ENCODE measurements at places on chromosomes 12 and 14.

GRCh38 chr12:71685312-71685906 is 473 bp upstream of the TMEM19 start:
- H3K4me1 ChIP-seq, result peaks cover 10% of the 10 kb centered on the region
- DNase-seq, result no peak
- peak overlapping the region; percentile 96 for H3K4me3 ChIP-seq
- H3K27me3 ChIP-seq, result no peaks in the 10 kb centered on the region
- H3K36me3 ChIP-seq, result peaks cover 3% of the 10 kb centered on the region
- peak overlapping the region; percentile 93 for H3K27ac ChIP-seq

- peak overlapping the region; percentile 72 for H3K4me3 ChIP-seq
- peaks cover 9% of the 10 kb centered on the region for H3K36me3 ChIP-seq
- H3K4me1 ChIP-seq, result peaks cover 37% of the 10 kb centered on the region
- DNase-seq, result peak; percentile 41
- peak overlapping the region; percentile 95 for H3K27ac ChIP-seq
- no peaks in the 10 kb centered on the region for H3K27me3 ChIP-seq
Measured at GRCh38 chr12:113208041-113208934, 13.0 kb upstream of the TPCN1 start.

- H3K4me3 ChIP-seq, result no peak overlapping the region
- no peak overlapping the region for H3K27ac ChIP-seq
- no peak for DNase-seq
- H3K4me1 ChIP-seq, result no peaks in the 10 kb centered on the region
Measured at GRCh38 chr12:98275131-98275475, 240.3 kb upstream of the TMPO start.

- no peaks in the 10 kb centered on the region for H3K36me3 ChIP-seq
- no peak overlapping the region for H3K27ac ChIP-seq
- H3K4me1 ChIP-seq, result no peaks in the 10 kb centered on the region
- no peak for DNase-seq
Measured at GRCh38 chr14:100476012-100476822, 111.0 kb downstream of the BEGAIN start.

- no peak for DNase-seq
- no peaks in the 10 kb centered on the region for H3K27me3 ChIP-seq
- H3K27ac ChIP-seq, result no peak overlapping the region
- H3K4me3 ChIP-seq, result no peak overlapping the region
- peaks cover 19% of the 10 kb centered on the region for H3K36me3 ChIP-seq
Measured at GRCh38 chr12:12837025-12837812, 24.1 kb downstream of the DDX47 start.

DNA sequence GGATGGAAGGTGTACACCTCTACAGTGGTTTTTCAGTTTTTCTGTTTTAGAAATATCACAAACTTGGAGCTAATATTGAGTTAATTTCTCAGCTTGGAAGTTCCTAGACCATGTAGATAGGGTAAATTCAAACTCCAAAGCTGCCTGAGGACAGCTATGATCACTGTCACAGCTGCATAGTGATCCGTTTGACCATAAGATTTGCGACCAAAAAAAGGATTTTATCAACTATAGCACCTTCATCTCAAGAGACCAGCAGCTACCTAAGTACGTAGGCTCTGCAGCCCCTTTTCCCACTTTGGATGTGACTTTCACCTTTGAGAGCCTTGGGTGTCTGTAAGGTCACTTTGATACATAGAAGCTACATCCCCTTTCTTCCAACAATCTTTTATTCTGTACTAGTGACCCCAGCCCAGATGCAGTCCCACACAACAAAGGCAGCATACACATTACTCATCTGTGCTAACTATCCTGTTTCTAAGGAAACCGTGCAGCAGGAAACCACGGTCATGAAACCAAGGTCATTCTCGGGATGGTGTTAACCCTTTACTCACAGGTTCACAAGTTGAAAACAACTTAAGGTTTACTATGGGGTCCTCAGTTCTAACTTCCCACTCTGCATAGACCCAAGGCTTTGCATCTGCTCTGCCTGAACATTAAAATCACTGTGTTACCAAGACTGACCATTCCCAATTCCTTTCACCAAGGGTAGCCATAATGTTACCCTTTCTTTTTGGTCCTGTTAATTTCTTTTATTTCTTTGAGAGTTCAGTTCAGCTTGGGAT is 75.4 kb downstream of the IFT81 start:
- no peak overlapping the region for H3K4me3 ChIP-seq
- H3K4me1 ChIP-seq, result peaks cover 5% of the 10 kb centered on the region
- no peak overlapping the region for H3K27ac ChIP-seq
- no peak for DNase-seq
- H3K27me3 ChIP-seq, result no peaks in the 10 kb centered on the region

DNA sequence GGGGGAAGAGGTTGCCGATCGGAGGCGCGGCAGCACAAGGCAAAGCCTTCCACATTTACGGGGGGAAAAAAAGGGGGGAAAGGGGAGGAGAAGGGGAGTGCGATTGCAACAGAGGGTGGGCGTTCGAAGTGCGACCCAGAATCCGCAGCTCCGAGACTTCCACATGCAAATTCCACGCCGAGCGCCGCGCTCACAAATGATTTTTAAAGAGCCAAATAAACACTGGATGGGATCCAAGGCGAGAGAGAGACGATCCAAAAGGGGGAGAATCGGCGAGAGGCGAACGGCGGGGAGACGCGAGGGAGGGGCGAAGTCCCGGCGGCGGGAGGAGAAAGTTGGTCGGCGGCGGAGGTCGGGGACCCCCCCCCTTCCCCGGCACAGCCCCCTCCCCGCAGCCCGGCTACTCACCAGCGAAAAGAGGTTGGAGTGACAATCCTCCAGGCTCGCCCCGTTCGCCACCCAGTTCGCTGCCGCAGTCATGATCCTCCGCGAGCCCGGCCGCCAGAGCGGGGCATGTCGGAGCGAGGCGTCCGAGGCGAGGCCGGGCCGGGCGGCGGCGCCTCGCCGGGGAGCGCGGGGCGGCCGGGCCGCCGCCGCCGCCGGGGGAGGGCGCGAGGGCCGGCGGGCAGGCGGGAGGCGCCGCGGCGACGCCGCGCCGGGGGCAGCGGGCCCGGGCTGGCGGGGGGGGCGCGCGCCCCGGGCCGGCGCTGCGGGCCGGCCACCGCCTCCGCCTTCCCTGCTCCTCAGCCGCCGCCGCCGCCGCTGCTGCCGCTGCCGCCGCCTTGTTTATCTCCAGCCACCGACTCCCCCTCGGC is 634 bp downstream of the MED13L start:
- peak overlapping the region; percentile 84 for H3K4me3 ChIP-seq
- peaks cover 14% of the 10 kb centered on the region for H3K36me3 ChIP-seq
- H3K27ac ChIP-seq, result peak overlapping the region; percentile 80
- H3K27me3 ChIP-seq, result no peaks in the 10 kb centered on the region
- H3K4me1 ChIP-seq, result peaks cover 40% of the 10 kb centered on the region
- peak; percentile 53 for DNase-seq

DNA sequence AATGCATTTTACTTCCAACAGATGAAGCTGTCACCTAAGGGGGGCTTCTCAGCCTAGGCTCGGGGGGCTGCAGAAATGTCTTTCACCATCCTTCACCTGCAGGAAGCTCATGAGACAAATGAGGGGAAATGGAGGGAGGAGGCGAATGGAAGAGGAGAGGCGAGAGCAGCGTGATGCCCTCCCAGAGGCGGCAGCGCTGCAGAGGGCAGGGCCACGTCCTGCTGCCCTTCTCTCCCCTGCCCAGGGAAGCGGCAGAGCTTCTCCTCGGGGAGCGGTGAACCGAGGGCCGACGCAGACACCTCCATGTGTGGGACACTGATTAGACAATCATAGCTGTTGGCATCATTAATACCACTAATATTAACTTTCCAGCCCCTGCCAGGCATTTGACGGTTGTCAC is 78.3 kb downstream of the SERPINA3 start:
- H3K27me3 ChIP-seq, result peaks cover 22% of the 10 kb centered on the region
- no peaks in the 10 kb centered on the region for H3K36me3 ChIP-seq
- no peak overlapping the region for H3K27ac ChIP-seq

- H3K4me3 ChIP-seq, result no peak overlapping the region
- no peaks in the 10 kb centered on the region for H3K4me1 ChIP-seq
- no peaks in the 10 kb centered on the region for H3K27me3 ChIP-seq
Measured at GRCh38 chr12:58463051-58463450, 457.3 kb downstream of the LRIG3 start.

All from central memory CD8-positive, alpha-beta T cell (primary cell).